ENCODE measurements at places on chromosomes 12 and 14.
A peak's percentile ranks its signal among the peaks of the same experiment; 100 is the strongest.

DNA sequence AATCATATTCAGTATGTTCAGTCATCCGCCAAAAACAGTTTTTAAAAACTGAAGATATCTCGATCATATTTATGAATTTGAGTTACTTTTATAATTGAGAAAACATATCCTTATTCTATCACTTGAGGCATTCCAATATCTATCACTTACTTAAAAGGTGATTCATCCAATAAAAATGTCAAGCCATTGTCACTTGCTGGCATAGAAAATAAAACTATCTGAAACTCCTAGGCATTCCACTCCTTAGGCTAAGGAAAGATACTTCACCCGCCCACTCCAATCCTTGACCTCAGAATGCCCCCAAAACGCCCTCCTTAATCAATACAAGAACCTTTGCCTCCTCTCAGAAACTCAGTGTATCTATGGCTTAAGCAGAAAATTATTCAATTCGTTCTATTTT is 51.3 kb upstream of the AMIGO2 start:
- DNase-seq = no peak

DNA sequence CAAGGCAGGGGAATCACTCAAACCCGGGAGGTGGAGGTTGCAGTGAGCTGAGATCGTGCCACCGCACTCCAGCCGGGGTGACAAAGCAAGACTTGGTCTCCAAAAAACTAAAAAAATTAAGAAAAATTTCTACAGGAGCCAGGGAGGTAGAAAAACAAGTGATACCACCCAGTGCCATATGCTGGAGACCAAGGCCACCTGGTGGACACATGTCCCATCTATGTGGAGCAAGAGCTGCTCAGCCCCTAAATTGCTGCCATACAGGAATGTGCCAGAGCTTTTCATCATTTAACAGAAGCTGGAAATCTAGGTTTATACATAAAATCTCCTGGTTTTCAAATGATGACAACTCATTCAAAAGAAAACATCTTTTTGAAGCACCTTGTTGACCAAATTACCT is 61.4 kb upstream of the ELK3 start:
- DNase-seq = no peak

GRCh38 chr12:39905152-39905551 is 200.7 kb downstream of the SLC2A13 start:
- no peak for DNase-seq

DNA sequence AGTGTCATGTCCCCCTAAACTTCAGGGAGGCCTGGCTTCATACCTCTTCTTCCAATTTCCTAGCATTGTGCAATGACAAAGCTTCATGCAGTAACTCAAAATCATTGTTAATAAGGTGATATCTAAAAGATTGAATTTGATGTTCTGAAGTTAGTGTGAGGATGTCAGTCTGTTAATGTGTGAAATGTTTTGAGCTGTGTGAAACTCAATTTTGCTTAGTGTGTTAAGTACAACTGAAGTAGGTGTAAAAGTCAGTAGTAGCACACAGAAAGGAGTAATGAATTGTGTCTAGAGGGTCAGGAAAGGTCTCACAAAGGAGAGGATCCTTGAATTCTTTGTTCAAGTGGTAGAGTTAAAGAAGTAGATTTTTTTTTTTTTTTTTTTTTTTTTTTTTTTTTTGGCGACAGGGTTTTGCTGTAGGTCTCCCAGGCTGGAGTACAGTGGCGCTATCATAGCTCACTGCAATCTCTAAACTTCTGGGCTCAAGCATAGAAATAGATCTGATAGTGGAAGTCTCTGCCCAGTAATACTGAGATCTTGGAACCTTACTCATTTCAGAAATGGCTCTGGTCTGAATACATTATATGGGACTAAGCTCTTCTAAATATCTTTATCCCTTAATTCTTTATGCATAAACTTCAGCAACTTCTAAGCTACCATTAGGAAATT is 63.9 kb downstream of the FUT8 start:
- no peak for DNase-seq

- DNase-seq = no peak
Observed at GRCh38 chr12:104352106-104352713, 48.7 kb downstream of the EID3 start.

GRCh38 chr14:93619176-93619793 is 169.0 kb downstream of the PRIMA1 start:
- DNase-seq = peak; percentile 51

GRCh38 chr14:91406982-91407381 is 10.6 kb downstream of the CCDC88C start:
- DNase-seq = no peak

DNA sequence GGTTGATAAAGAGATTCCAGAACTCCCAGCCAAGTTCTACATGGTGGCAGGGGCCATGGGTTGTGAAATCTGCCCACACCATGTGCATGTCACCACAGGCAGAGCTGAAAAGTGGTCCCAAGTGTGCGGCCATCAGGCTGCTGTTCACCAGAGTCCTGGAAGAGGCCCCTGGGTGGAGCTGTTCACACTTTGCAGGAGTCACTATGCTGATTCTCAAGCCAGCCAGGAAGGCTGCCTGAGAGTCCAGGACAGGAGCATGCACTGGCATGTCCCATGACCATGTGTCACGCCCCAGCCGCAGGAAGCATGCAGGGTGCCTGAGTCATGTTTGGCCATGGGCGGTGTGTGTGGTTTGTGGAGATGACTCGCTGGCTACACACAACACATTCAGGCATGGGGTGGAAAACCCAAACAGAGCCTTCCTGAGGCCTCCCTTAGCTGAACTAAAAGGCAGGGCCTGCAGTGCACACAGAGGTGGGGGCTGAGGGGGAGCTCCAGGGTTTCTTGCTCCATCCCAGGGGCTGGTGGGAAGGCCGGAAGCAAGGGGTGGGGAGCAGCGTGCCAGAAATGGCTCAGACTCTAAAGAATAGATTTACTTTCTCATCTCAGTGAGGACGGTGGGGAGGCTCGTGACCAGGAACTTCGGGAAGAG is 19.4 kb downstream of the ABCB9 start:
- peak; percentile 75 for DNase-seq

DNA sequence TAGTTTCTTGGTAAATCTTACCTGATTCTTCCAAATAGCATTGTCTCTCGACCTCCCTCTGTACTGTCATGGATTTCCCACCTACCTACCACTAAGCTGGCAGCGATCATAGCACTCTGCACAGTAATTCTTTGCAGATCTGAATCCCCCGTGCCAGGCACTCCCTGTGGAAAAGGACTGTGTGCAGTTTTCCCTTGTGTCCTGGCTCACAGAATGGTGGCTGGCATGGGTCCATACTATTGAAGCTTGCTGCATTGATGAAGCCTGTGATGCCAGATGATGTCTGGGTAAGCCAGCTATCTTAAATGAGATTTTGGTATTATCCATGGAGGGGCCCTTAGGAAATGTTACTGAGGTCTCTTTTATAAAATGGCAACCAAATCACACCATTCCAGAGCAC is 135.7 kb downstream of the RPAP3 start:
- no peak for DNase-seq

GRCh38 chr14:22047115-22047514 is 373.5 kb upstream of the OR4E1 start:
- DNase-seq = peak; percentile 34

GRCh38 chr14:33669111-33669510 is 281.8 kb downstream of the EGLN3 start:
- no peak for DNase-seq

GRCh38 chr12:48351022-48351708 is 446 bp upstream of the ZNF641 start:
- no peak for DNase-seq

- DNase-seq = no peak
Observed at GRCh38 chr14:71155743-71156142, 248.5 kb downstream of the PCNX1 start.

- peak; percentile 68 for DNase-seq
Observed at GRCh38 chr12:13362260-13362841, 165.8 kb downstream of the EMP1 start.

DNA sequence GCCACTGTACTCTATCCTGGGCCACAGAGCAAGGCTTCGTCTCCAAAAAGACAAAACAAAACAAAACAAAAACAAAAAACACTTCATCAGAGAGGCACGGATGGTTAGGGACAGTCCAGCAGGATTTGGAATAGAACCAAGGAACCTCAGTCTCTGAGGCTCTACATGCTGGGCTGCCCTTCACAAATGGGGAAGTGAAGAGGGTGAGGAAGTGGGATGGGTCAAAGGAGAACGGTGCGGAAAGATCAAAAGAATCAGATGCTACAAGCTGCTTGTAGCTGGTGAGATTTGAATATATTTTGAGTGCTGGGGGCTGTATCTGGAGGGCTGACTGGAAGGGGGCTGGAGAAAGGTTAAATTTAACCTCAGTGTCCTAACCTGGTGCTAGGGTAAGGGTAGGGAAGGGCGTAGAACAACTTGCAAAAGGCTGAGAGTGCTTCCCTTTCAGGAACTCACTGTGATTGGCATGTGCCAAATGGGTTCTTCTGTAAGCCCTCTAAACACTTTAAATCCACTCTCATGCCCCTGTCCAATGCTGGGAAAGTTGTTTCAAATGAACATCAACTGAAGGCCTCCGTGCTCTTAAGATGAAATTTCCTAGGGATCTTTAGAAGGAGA is 4.6 kb downstream of the FOXJ2 start:
- DNase-seq = peak; percentile 63

DNA sequence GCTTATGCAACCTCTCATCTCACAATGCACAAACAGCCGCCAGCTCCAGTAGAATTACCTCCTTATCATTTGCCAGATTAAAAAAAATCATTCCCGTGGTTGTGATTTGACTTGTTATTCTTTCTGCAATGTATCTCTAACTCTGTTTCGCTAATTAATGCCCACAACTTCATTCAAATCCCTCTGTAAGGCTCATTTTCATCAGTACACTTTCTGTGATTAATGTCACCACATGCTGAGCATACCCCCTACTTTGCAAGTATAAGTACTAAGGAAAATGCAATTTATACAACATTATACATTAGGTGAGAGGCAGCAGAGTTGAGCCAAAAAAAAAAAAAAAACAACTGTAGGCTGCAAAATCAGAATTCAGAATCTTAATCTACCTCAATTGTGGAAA is 166.0 kb downstream of the FSCB start:
- DNase-seq = no peak

GRCh38 chr12:777550-778047 is 25.2 kb downstream of the WNK1 start:
- DNase-seq = no peak

DNA sequence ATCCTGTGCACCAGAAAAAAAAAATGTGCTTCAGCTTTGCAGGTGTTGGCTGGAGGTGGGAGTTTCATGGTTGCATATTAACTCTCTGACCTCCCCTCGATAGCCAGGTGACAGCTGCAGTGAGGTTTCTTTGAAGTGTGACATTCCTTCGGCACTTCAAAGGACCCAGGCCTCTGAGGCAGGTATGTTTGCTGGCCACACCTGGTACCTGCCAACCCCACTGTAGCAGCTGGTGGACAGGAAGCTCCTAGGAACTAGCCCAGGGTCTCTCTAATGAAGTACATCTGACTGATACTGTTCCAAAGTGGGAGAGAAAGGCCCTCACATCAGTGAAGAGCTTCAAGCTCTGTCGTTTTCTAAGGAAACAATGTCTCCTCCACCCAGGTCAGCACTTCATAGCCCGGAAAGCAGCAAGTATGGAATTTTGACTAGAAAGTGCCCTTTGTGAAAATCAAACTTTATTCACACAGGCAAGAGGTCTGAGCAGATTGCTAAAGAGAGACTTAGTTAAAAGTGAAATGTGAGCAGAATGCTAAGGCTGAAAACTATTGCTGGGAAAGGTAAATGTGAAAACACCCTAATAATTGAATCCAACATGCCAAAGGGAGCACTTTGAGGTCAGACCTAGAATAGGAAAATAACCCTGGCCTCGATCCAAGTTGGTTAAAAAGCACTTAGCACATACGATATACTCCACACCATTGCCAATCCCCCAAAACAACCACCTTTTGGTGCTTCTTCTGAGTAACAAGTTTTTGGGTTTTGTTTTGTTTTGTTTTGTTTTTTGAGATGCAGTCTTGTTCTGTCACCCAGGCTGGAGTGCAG is 71.3 kb downstream of the PHLDA1 start:
- no peak for DNase-seq

GRCh38 chr12:27999970-28000369 is 27.4 kb upstream of the PTHLH start:
- no peak for DNase-seq

- peak; percentile 19 for DNase-seq
Observed at GRCh38 chr12:106747973-106748436, 26.5 kb upstream of the RIC8B start.

- no peak for DNase-seq
Observed at GRCh38 chr12:46965880-46966279, 113.5 kb upstream of the PCED1B start.

DNA sequence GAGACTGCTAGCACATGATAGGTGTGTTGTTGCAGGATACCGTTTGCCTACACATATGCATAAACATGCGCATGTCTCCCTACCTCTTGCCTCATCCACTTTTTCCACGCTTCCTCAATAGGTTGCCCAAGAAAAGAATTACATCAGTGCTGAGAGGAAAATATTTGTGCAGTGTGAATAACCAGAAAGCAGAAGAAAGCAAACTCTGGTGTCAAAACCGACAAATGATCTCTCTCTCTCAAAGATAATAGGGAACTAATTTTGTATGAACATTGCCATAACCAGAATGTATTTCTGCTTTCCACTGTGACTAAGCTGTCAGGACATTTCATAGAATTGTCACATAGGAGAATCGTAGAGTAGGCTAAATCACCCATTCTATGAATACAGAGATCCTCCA is 1.3 kb downstream of the CLEC7A start:
- DNase-seq = no peak

GRCh38 chr14:93029911-93030508 is 85.7 kb downstream of the ITPK1 start:
- no peak for DNase-seq

GRCh38 chr14:65832431-65833266 is 420.1 kb downstream of the FUT8 start:
- no peak for DNase-seq

- no peak for DNase-seq
Observed at GRCh38 chr12:79274501-79275064, 410.0 kb downstream of the SYT1 start.

Measured in GM20000 (cell line).